ENCODE measurements at places on chromosomes 3 and 15.

DNA sequence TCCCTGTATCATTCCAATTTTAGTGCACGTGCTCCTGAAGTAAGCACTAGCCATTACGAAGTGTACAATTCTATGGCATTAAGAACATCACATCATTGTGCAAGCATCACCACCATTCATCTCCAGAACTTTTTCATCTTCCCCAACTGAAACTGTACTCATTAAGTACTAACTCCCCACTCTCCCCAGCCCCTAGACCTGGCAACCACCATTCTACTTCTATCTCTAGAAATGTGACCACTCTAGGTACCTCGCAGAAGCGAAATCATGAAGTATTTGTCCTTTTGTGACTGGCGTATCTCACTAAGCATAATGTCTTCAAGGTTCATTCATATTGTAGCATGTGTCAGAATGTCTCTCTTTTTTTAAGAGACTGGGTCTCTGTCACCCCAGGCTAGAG lies 11.4 kb downstream of the PPP1R2 start:
- DNase-seq = no peak

DNA sequence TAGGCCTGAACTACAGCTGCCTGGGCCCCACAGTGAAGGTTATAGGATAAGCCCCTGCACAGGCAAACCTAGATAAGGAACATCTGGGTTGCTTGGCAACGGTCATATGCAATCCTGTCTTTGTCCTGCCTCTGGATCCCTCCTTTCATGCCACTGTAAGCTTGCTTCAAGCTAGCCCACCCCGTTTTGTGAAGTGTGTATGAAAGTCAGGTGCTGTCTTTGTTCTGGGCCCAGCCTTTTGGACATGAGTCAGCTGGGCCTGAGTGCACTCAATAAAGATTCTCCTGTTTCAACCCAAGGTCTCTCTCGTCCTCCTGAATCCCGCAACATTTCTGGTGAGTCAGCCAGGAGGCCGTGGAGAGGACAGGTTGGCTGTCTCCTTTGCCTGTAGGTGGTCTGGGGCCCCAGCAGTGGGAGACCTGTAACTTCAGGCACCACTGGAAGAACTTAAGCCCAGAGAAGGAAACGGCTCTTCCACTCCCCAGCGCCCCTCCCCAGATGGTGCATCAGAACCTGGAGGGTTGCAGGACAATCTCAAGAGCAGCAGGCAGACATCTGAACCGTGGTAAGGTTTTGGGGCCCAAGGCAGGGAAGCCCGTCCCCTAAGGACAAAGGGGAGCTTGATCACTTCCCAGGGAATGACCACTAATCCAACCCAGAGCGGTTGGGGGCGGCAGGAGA lies 8.3 kb upstream of the SLC9C1 start:
- no peak for DNase-seq

- no peak for DNase-seq
These were observed 76.4 kb upstream of the SLC4A7 start for GRCh38 chr3:27560484-27561056.

GRCh38 chr3:44079916-44080315 lies 161.8 kb upstream of the TOPAZ1 start:
- no peak for DNase-seq

DNA sequence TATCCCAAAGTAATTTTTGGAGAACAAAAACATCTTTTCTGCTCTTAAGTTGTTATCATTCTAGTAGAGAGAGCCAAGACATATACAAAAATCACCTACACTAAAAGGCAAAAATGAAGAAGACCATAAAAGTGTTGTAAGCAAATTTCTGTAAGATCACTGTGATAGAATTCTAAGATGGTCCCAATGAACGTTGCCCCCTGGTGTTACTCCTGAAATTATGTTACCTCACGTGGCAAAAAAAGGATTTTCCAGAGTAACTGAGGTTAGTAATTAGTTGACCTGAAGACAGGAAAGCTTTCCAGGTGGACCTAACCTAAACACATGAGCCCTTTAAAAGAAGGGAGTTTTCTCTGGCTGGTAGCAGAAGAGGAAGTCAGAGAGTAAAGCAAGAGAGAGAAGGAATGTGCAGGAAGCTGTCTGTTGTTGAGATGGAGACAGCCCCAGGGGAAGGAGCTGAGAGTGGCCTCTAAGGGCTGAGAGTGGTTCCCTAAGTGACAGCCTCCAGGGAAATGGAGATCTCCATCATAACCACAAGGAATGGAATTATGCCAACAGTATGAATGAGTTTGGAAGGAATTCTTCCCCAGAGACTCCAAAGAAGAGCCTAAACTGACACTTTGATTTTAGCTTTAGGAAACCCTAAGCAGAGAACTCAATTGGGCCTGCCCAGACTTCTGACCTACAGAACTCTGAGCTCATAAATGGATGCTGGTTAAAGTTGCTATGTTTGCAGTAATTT lies 205.9 kb downstream of the CD47 start:
- DNase-seq = no peak

DNA sequence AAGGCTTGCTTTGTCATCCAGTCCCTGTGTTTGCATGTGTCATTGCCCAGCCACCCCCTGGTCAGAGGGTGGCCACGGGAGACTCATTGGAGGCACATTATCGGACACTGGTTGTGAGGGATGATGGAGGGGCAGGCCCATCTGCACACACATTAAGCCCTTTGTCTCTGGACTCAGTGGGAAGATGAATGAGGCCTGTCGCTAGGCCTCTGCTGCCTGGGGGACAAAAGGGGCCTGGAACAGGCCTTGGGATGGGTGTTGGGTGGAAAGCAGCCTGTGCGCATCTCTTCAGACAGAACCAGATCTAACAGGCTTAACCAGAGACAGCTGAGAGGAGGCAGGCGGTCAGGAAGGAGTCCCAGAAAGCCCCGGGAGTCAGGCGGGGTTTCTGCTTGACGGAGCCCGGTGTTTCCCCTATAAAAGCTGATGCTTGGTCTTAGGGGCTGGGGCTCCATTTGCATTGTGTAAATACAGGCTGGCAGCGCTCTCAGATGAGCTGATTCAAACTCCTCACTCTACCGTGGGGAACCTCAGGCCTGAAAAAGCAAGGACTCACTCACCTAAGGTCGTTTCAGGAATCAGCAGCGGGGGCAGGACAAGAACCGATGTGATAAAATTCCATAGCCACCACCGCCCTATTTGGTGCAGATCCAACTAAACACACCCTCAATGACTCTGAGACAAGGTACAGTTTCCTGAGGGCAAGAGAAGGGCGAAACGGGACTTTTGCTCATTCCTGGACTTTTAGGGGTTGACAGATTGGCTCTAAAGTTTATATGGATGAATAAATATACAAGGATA lies 17.1 kb upstream of the SKIC8 start:
- peak; percentile 74 for DNase-seq

DNA sequence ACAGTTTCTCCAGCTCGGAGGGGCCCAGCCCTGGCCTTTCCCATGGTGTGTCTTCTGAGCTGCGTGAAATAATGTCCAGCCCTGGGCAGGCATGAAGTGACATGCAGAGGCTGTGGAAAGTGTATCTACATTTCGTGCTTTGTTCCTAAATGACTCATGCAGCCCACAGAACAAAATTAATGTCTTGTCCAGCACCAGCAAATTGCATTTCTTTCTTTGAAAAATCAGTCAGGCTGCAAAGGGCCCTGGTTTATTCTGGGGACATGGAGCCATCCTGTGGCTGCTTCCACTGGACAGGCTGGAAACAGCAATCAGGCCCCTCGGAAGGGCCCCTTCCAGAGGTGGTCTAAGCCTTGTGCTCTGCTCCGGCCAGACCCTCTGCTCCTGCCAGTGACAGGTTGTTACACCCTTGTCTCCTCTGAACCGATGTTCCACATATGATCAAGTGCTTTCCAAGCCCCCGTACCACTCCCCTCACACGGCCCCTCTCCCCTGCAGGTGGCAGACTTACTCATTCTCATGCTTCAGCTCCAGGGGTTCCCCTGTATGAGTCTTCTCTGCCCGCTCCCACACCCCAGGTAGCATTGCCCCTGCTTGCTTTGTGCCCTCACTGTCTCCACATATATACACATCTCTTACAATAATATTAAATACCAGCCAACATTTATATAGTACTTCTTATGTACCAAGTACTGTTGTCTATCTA lies 33.7 kb downstream of the CRYGS start:
- no peak for DNase-seq

- no peak for DNase-seq
These were observed 76.1 kb downstream of the CLSTN2 start for GRCh38 chr3:140011086-140011485.

DNA sequence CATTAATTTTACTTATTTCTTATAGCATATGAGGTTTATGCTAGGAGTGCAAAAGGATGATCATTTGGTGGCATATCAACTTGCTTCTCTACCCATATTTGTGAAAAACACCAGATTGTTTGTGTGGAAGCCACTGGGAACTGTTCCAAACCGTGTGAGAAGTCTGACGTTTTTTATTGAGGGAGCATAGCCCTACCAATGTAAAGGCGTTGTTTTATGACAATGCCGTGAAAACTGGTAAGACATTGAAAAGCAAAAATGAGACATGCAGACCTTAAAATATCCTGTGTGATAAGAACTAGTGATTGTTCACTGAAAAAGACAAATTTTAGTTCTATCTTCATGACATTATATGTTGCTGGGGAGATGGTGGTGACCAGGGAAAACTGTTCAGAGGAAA lies 87.8 kb downstream of the CHL1 start:
- DNase-seq = no peak

DNA sequence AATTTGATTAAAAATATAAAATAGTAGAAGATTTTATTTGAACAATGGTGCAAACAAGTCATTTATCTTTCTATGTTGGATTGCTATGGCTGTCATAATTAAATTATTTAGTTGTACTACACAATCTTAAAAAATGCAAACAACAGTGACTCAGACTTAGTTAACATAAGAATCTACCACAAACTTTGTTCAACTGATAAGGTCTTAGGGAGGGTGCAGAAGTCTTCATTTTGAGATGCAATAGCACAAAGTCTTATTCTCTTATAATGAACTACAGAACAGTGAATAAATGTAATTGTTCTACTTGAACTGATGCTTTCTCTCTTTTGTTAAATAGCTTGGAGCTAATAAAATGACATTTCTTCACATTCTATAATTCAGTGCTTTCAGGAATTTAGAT lies 482.8 kb upstream of the NAALADL2 start:
- DNase-seq = no peak

GRCh38 chr3:21919383-21919782 lies 168.4 kb upstream of the ZNF385D start:
- no peak for DNase-seq

GRCh38 chr15:49686599-49686998 lies 65.8 kb downstream of the DTWD1 start:
- DNase-seq = no peak

- DNase-seq = no peak
These were observed 25.9 kb downstream of the PTPN23 start for GRCh38 chr3:47406762-47407149.

DNA sequence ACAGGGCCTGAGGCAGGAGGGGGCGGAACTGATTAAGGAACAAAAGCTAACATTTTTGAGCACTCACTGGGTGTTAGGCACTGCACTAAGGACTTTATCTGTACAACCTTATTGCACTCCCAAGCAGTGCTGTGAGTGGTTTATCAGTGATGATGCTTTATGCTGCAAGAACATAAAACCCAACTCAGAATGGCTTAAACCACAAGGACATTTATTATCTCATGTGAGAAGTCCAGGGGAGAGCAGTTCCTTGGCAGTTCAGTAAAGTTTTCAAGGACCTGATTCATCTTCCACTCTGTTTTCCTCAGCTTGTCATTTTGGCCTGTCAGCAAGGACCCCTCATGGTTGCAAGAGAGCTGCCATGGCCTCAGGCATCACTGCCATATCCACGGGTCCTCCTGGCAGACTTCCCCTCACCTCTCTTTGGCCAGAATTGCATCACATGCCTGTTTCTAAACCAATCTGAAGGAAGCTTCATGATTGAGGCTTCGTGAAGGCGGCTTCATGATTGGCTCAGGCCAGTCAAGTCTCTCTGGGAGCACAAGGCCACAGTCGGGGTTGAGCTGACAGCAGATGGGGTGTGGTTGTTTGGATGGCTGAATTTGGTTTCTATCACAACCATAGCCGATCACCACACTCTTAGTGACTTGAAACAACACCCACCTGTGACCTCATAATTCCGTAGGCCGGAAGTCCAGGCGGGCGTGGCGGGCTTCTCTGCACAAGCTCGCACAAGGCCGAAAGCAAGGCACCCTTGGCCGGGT lies 15.8 kb downstream of the EFCC1 start:
- DNase-seq = no peak

GRCh38 chr3:146390957-146391356 lies 78.4 kb downstream of the PLSCR2 start:
- no peak for DNase-seq

GRCh38 chr3:107013641-107014040 lies 363.6 kb upstream of the CCDC54 start:
- no peak for DNase-seq

DNA sequence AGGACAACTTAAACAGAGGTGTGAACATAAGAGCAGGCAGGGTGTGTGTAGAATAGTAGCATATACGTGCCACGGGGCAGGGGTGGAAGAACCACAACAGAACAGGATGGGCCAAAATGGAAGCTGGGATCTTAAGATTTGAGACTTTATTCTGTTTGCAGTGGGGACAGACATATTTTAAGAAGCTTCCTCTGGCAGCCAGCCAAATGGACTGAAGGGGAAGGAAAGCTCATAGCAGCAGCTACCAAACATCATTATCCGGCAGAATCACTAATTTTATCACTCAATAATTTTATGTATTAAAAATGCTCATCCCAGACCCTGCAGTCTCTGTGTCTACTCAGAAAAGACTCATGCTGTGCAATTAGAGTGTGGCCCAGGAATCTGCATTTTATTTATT lies 130.9 kb upstream of the CTDSPL start:
- no peak for DNase-seq

GRCh38 chr3:97860364-97860763 lies 38.6 kb downstream of the CRYBG3 start:
- DNase-seq = no peak

GRCh38 chr3:9934235-9934621 lies 594 bp downstream of the CRELD1 start:
- DNase-seq = peak; percentile 87

GRCh38 chr3:85594676-85595075 lies 635.9 kb downstream of the CADM2 start:
- no peak for DNase-seq

- peak; percentile 30 for DNase-seq
These were observed 21.4 kb upstream of the LIPC start for GRCh38 chr15:58410353-58410752.

GRCh38 chr3:129738172-129738571 lies 131.7 kb upstream of the PLXND1 start:
- no peak for DNase-seq

- no peak for DNase-seq
These were observed 462.1 kb upstream of the CDIN1 start for GRCh38 chr15:36117296-36117787.

- no peak for DNase-seq
These were observed 73.0 kb downstream of the MYO9A start for GRCh38 chr15:72044956-72045355.

DNA sequence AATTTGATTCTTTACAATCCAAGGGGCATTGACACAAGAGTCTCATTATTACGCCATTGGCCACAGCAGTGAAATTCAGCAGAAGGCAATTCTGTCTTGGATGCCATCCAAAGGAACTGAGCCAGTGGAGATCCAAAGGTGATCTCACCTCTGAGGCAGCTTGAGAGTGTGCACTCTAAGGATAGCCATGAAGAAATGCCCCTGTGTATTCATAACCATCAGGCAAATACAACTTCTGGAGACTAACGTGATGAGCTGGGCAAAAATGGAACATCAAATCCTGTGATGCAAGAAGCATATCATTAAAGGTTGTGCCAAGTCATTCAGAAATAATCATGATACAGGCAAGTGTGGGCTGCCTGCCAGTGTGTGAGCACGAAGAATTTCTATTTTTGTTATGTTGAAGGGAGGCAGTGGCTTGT lies 41.4 kb downstream of the ROBO2 start:
- DNase-seq = no peak

- DNase-seq = no peak
These were observed 117.9 kb upstream of the UBE2E2 start for GRCh38 chr3:23085261-23085660.
